Ascending aorta (tissue), 2 donors: ENCODE measurements at places on chromosomes 2 and 18. TPM values are rescaled to one million over a fixed set of nuclear protein-coding genes. Genes with fewer than 3 reads are reported as not detected.

GRCh38 chr2:100629309-100629708 lies 66.5 kb downstream of the PDCL3 start:
- no peak for DNase-seq

Gene FEV
- not detected for total RNA-seq

DNA sequence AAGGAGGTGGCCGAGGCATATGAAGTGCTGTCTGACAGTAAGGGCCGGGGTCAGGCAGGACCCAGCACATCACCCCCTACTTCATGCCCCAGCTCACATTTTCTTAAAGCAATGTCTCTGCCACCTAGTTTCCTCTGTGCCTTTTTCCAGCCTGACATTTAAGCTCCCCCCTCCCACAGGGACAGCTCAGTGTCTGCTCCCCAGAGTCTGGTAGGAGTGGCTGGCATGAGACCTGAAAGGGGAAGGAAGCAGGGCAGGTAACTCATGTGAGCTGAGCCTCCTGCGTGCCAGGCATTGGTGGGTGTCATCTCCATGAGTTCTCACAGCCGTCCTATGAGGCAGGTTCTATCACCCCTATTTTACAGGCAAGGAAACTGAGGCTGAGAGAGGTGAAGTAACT lies 1.5 kb downstream of the DNAJB2 start:
- DNase-seq = no peak

- no peak for DNase-seq
These were observed 28.2 kb downstream of the RBMS1 start for GRCh38 chr2:160465406-160465805.

DNA sequence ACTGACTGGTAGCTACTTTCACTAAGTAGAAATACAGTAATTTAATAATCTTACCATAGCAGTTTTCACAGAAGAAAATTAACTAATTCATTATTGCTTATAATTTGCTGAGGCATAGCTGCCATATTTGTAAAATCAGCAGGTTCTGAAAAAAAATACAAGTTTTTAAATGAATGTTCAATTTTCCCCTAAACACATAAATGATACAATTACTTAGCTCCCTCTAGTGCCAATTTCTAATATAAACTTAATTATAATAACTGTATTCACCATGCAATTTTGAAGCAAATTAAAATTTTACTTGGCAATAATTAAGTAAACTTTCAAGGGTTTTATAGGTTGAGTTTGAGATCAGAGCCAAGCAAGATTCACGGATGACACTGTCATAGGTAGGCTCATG lies 1321.6 kb upstream of the ACVR2A start:
- no peak for DNase-seq

Gene LAMA3
- 27.2 TPM for total RNA-seq

Gene CDCA7
- total RNA-seq = not detected
